ENCODE measurements at places on chromosomes 5 and 9. TPM values are rescaled to one million over a fixed set of nuclear protein-coding genes. Genes with fewer than 3 reads are reported as not detected.

Gene HMGXB3
- 42.6 TPM for total RNA-seq

Gene CAMK4
- total RNA-seq, result 37.0 TPM

Gene TMEM215
- not detected for total RNA-seq

Gene LCN10
- total RNA-seq, result 1.0 TPM

Gene RFX3
- 19.8 TPM for total RNA-seq

Gene CARD9
- 6.4 TPM for total RNA-seq

Gene IL5
- total RNA-seq, result not detected

Gene ZFP37
- 1.6 TPM for total RNA-seq

Gene CDC20B
- total RNA-seq, result not detected

Gene TAF1L
- total RNA-seq, result 0.06 TPM

Gene MRRF
- total RNA-seq, result 42.7 TPM

Gene SURF2
- total RNA-seq, result 7.0 TPM

Gene SPATA31A1
- total RNA-seq, result not detected
